ENCODE measurements at places on chromosomes 5 and 9. TPM values are rescaled to one million over a fixed set of nuclear protein-coding genes. Genes with fewer than 3 reads are reported as not detected.

Gene ACSL6
- total RNA-seq: 0.80 TPM

Gene COL15A1
- total RNA-seq: 24.0 TPM

Gene ARHGEF39
- total RNA-seq: 1.4 TPM

Gene MRPS30
- total RNA-seq: 27.6 TPM

Gene SHC3
- total RNA-seq: 6.5 TPM

DNA sequence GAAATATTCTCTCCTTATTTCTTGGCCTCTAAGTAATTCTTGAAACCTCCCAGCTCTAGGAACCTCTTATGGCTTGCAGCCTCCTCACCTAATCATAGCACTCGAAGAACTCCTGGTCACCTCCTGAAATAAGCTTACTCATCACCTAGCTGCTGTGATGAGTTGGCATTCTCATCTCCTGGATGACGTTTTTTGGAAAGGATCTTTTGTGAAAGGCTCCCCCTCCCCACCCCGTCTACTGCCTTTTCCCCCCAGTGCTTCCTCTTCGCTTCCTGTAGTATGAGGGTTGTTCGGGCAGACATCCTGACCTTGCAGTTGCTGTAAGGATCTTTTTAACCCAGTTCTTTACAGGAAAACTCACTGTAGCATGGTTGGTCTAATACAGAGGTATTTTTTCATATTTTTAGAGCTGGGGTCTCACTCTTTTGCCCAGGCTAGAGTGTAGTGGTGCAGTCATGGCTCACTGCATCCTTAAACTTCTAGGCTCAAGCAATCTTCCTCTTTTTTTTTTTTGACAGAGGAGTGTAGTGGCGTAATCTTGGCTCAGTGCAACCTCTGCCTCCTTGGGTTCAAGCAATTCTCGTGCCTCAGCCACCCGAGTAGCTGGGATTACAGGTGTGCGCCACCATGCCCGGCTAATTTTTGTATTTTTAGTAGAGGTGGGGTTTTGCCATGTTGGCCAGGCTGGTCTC is 41.8 kb downstream of the ARHGAP26 start:
- DNase-seq: peak; percentile 12
- H3K27me3 ChIP-seq: peaks cover 3% of the 10 kb centered on the region
- peaks cover 7% of the 10 kb centered on the region for H3K36me3 ChIP-seq
- no peak overlapping the region for H3K4me3 ChIP-seq
- peaks cover 58% of the 10 kb centered on the region for H3K4me1 ChIP-seq

GRCh38 chr5:79976759-79977515 is 14.1 kb downstream of the MTX3 start:
- peaks cover 3% of the 10 kb centered on the region for H3K4me1 ChIP-seq
- H3K36me3 ChIP-seq: peaks cover 14% of the 10 kb centered on the region
- peaks cover 2% of the 10 kb centered on the region for H3K27me3 ChIP-seq

- no peak for DNase-seq
- peaks cover 25% of the 10 kb centered on the region for H3K4me1 ChIP-seq
- peaks cover 9% of the 10 kb centered on the region for H3K36me3 ChIP-seq
- no peak overlapping the region for H3K4me3 ChIP-seq
Measured at GRCh38 chr9:126393876-126394275, 67.2 kb downstream of the MVB12B start.

GRCh38 chr9:101510459-101510858 is 23.2 kb upstream of the RNF20 start:
- peaks cover 10% of the 10 kb centered on the region for H3K4me1 ChIP-seq
- no peak for DNase-seq
- H3K36me3 ChIP-seq: no peaks in the 10 kb centered on the region

- H3K27me3 ChIP-seq: peaks cover 6% of the 10 kb centered on the region
- peak overlapping the region; percentile 61 for H3K27ac ChIP-seq
- H3K4me1 ChIP-seq: peaks cover 32% of the 10 kb centered on the region
Measured at GRCh38 chr5:150457121-150457520, 7.6 kb upstream of the RPS14 start.

DNA sequence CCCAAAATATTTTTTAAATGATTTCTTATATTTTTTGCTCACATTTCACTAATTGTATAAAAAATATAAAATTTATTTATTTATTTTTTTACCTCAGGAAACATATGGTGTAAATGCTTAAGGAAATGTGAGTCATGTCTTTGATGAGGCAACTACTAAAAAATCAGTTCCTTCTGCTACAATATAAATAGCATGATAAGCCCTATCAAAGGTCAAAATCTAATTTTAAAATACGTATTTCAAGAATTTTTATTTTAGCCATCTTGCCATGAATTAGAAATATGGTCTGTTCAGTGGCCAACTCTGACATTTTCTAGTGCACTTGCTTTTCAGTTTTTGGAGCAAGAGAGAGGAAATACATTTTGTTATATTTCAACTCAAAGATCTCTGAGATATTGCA is 50.5 kb downstream of the PDE4D start:
- peaks cover 4% of the 10 kb centered on the region for H3K27me3 ChIP-seq
- no peak for DNase-seq
- peaks cover 7% of the 10 kb centered on the region for H3K4me1 ChIP-seq
- no peaks in the 10 kb centered on the region for H3K36me3 ChIP-seq
- no peak overlapping the region for H3K4me3 ChIP-seq

GRCh38 chr5:44245935-44246334 is 143.3 kb downstream of the FGF10 start:
- H3K36me3 ChIP-seq: no peaks in the 10 kb centered on the region
- DNase-seq: no peak

DNA sequence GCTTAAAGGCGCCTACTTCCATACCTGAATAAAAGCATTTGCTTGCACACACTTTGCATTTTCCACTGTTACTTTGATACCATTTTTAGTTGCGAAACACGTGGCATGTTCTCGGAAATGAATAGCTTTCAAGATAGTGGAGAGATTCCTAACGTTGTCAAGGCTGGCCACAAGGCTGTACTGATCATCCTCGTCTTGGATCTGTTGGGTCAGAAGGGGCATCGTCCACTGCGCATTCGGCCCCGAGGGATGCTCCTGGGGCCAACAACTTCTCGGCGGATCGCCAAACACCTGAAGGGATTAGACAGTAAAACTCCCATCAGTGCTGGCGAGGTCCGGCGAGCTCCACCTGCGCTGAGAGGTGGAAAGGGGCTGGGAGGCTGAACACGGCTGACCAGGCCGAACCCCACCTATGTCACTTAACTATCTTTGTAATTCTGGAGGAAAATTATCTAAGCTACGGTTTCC is 599 bp downstream of the RAD1 start:
- peaks cover 6% of the 10 kb centered on the region for H3K27me3 ChIP-seq
- DNase-seq: peak; percentile 11
- H3K36me3 ChIP-seq: peaks cover 10% of the 10 kb centered on the region
- peaks cover 16% of the 10 kb centered on the region for H3K4me1 ChIP-seq
- no peak overlapping the region for H3K27ac ChIP-seq
- H3K4me3 ChIP-seq: no peak overlapping the region

DNA sequence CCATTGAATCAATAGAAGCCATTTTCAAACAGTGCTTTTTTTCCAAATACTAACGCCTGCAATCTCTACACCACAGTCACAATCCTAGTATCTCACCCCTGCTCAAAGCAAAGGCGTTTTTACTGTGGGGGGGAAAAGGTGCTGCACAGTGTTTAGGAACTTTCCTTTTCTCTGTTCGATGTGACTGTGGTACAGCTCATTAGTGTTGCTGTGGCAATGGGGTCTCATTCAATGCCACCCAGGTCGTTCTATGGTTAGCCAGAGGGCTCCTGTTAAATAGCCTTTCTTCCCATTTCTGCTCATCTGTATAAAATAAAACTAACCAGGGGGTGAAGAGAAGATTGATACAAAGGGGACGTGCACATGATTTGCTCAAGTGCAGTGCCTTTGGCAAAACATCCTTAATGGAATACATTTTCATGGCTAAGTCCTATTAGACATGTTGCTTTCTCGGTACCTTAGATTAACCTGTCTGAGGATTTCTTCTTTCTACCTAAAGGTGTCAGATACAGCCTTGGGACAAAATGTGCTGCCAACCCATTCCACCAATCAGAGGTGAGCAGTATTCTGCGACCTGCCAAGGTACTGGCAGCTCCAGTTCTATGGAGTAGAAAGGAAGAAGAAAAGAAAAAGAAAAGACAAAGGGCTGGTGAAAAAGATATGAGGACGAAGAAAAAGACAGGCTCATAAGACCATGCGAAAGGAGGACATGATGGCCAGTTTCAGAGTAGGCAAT is 651.4 kb upstream of the DMAC1 start:
- H3K27me3 ChIP-seq: peaks cover 2% of the 10 kb centered on the region
- no peak for DNase-seq
- no peak overlapping the region for H3K27ac ChIP-seq
- H3K36me3 ChIP-seq: no peaks in the 10 kb centered on the region

DNA sequence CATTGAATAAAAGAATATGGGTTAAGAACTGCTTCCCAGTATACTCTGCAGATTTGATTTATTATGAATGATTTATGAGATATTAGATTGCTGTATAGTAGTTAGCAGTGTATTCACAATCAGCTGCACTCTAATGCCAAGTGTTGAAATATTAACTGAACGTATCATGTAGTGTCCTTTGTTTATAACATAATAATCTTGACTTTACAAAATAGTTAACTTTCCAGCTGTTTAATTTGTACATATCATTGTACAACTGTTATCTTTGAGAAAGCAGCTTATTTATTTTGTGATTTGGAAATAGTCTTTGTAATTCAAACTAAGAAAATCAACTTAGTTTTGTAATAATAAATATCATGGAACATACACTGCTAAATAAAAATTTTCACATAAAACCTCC is 219.5 kb downstream of the RANBP17 start:
- H3K4me1 ChIP-seq: no peaks in the 10 kb centered on the region
- H3K4me3 ChIP-seq: no peak overlapping the region
- no peaks in the 10 kb centered on the region for H3K27me3 ChIP-seq
- peaks cover 12% of the 10 kb centered on the region for H3K36me3 ChIP-seq
- H3K27ac ChIP-seq: no peak overlapping the region

GRCh38 chr5:140055152-140055551 is 12.1 kb upstream of the NRG2 start:
- peaks cover 4% of the 10 kb centered on the region for H3K4me1 ChIP-seq
- H3K36me3 ChIP-seq: no peaks in the 10 kb centered on the region
- no peak for DNase-seq
- no peak overlapping the region for H3K27ac ChIP-seq
- no peak overlapping the region for H3K4me3 ChIP-seq

DNA sequence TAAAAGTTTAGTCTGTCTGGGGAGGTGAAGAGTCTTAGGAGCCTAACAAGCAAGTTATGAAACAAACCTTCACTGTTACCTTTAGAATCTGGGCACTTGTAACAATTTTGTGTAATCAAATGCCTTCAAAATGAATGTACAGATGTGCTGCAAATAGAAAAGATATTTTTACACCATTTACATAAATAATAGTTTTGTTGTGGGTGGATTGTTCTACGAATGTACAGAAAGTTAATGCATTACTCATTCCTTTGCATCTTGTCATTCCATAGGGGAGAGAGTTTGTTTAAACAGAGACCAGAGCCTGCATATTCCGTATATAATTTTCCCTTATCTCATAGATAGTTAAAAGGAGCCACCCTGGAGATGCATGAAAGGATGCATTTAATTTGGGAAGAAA is 576.9 kb upstream of the SGCD start:
- H3K27me3 ChIP-seq: peaks cover 4% of the 10 kb centered on the region
- no peaks in the 10 kb centered on the region for H3K4me1 ChIP-seq
- H3K4me3 ChIP-seq: no peak overlapping the region
- H3K36me3 ChIP-seq: no peaks in the 10 kb centered on the region

- no peak overlapping the region for H3K27ac ChIP-seq
- no peak overlapping the region for H3K4me3 ChIP-seq
- H3K27me3 ChIP-seq: no peaks in the 10 kb centered on the region
- H3K4me1 ChIP-seq: no peaks in the 10 kb centered on the region
- H3K36me3 ChIP-seq: no peaks in the 10 kb centered on the region
- DNase-seq: no peak
Measured at GRCh38 chr9:113963696-113964494, 87.8 kb downstream of the ZNF618 start.

- H3K4me1 ChIP-seq: no peaks in the 10 kb centered on the region
- peak overlapping the region; percentile 31 for H3K4me3 ChIP-seq
- peaks cover 21% of the 10 kb centered on the region for H3K36me3 ChIP-seq
- peak overlapping the region; percentile 42 for H3K27ac ChIP-seq
- peaks cover 2% of the 10 kb centered on the region for H3K27me3 ChIP-seq
Measured at GRCh38 chr5:177524941-177525655, 8.3 kb upstream of the DDX41 start.

DNA sequence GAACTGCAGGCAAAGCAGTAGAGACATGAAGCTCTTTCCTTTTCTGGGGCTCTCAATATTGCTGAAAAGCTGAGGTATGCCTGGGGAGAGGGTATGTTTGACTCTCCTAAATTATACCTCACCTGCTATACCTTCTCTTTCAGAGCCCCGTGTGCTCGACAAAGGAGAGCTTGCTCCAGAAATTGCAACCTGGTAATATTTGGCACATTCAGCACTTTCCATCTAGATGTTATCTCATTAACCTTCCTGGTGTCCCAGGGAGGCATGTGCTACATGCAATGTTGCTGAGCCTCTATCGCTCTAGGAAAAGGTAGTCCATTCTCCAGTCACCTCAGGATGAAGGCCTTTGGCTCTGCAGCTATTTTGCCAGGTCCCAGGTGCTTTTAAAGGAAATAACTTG is 78.5 kb upstream of the ZSWIM6 start:
- H3K36me3 ChIP-seq: peaks cover 10% of the 10 kb centered on the region
- no peaks in the 10 kb centered on the region for H3K27me3 ChIP-seq
- no peak overlapping the region for H3K27ac ChIP-seq
- H3K4me1 ChIP-seq: no peaks in the 10 kb centered on the region
- no peak overlapping the region for H3K4me3 ChIP-seq

DNA sequence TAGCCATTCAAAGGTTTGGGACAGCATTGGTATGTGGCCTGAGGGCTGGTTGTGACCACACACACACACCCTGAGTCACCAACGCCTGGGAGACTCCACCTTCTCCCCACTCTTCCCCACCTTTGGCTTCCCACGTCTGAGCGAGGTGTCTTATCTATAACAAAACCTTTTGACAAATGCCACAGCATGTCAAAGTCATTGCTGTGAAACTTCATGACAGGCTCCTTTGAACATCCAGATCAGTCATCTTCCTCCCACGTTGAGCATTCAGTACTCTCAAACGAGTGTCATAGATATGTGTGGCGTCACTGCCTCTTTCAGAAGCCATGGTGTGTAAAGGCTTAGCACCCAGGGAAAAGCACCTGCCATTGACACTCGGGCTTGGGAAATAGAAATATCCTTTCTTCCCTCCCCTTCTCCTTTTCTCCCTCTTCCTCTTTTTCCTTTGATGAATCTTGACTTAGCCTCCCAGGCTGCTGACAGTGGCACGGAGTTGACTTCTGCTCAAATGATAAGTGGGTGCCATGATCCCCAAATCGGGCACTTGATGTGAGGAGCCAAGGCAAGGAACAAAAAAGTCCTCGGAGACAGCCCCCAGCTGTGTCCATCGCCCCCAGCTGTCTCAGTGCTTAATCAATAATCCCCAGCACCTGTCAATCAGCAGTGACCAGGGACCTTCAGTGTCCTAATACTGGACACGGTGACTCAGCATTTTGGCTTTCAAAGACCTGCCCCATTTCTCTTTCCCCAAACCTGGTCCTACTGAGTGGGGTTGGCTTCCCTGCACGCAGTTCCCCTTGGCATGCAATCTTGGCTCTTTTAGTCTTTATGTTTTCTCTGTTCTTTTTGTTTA is 114.8 kb downstream of the FGF18 start:
- H3K4me3 ChIP-seq: no peak overlapping the region
- no peak overlapping the region for H3K27ac ChIP-seq
- no peaks in the 10 kb centered on the region for H3K4me1 ChIP-seq
- DNase-seq: no peak

GRCh38 chr9:16356196-16356765 is 514.2 kb downstream of the BNC2 start:
- H3K27ac ChIP-seq: no peak overlapping the region
- no peak overlapping the region for H3K4me3 ChIP-seq
- DNase-seq: no peak
- H3K27me3 ChIP-seq: no peaks in the 10 kb centered on the region
- peaks cover 10% of the 10 kb centered on the region for H3K4me1 ChIP-seq

Measured in endothelial cell (in vitro differentiated cells).